BJ (cell line): ENCODE measurements at places on chromosomes 3 and 15. TPM values are rescaled to one million over a fixed set of nuclear protein-coding genes. Genes with fewer than 3 reads are reported as not detected.

DLEC1 gene
- 0.02 and 0.06 TPM in 2 replicates for polyA plus RNA-seq

IL17RD gene
- 0.40 and 0.60 TPM in 2 replicates for polyA plus RNA-seq

DNA sequence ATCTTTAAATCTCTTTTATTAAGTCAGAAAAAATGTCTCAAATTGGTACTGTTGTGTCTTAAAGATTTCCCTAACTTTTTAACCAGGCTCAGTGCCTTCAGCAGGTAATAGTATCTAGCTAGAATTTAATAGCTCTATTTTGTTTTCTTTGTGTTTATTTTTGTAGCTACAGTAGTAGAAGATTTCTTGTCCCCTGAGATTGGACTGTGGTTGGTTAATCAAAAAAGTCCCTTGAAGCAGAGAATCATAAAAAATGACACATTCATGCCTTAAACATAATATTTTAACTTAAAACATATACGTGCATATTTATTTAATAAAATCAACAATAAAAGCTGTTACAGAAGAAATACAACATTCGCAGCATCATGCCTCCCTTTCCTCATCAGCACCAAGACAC is 102.8 kb downstream of the EEFSEC start:
- DNase-seq, result no peak

DNA sequence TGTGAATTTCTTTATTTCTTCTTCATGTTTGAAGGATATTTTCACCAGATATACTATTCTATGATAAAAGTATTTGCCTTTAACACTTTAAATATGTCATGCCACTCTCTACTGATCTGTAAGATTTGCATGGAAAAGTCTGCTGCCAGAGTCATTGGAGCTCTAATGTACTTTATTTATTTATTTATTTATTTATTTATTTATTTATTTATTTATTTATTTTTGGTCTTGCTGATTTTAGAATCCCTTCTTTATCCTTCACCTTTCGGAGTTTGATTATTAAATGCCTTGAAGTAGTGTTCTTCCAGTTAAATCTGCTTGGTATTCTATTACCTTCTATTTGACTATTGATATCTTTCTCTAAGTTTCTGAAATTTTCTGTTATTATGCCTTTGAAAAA is 1669.6 kb downstream of the OTOL1 start:
- DNase-seq, result no peak

DNA sequence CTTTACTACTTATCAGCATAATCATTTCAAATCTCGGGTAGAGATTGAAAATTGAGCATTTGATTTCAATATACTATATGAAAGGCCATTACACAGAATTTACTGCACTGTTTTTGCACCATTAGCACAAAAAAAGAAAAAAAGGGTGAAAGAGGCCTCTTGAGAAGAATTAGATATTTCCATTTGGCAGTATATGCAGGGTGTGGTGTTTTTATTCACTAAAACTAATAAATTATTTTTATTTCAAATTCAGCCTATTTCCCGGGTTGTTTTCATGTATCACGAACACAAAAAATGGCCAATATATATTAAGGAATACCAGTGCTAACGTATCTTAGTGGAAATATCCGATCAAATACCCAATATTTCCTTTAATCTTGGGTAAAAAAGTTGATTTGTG is 110.5 kb upstream of the TBL1XR1 start:
- DNase-seq, result no peak
